ENCODE measurements at places on chromosomes 12 and 14.
A peak's percentile ranks its signal among the peaks of the same experiment; 100 is the strongest.

- DNase-seq: peak; percentile 6
Observed at GRCh38 chr14:66709291-66709690, 201.3 kb downstream of the GPHN start.

- no peak for DNase-seq
Observed at GRCh38 chr14:92093320-92093719, 13.1 kb downstream of the ATXN3 start.

- peak; percentile 13 for DNase-seq
Observed at GRCh38 chr12:70982286-70982685, 61.7 kb upstream of the PTPRR start.

DNA sequence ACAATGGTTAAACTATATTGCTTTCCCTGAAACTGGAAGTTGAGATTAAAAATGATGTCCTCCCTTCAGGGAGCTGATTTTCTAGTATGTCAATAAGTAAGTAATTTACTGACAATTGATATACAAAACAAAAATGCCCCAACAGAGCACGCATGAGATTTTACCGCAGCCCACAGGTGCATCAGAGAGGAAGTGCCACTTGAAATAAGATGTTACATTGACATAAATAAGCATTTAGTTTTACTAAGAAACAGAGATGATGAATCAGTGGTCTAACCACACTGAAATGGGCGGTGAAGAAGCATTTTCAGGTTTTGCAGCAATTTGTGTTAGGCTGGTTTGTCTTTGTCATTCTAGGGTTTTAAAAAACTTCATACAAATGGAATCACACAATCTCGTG lies 8.8 kb upstream of the CLECL1 start:
- DNase-seq: no peak

DNA sequence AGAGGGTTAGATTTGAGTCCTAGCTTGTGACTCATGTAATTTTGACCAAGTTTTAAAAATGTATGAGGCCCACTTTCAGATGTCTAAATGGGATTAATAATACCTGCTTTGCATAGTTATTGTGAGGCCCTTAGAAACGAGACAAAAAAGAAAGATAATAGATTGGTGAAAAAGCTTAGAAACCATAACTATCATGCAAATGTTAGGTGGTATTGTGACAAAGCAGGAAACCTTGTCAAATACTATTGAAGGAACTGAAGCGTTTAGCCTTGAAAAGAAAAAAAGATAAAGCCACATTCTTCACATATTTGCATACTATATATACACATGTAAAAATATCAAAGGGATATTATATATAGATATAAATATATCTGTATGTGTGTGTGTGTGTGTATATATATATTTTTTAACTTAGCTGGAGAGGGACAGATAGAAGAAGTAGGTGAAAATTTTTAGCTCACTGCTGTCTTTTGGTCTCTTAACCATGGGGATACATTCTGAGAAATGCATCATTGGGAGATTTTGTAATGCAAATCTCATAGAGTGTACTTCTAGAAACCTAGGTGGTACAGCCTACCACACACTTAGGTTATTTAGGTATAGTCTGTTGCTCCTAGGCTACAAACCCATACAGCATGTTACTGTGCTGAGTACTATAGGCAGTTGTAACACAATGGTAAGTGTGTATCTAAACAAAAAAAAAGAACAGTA lies 270.3 kb downstream of the CCDC91 start:
- DNase-seq: no peak

- DNase-seq: no peak
Observed at GRCh38 chr12:130336723-130337487, 782 bp upstream of the PIWIL1 start.

- peak; percentile 73 for DNase-seq
Observed at GRCh38 chr12:59973515-59973914, 377.7 kb downstream of the SLC16A7 start.

GRCh38 chr12:69688471-69689427 lies 10.4 kb downstream of the BEST3 start:
- peak; percentile 94 for DNase-seq

DNA sequence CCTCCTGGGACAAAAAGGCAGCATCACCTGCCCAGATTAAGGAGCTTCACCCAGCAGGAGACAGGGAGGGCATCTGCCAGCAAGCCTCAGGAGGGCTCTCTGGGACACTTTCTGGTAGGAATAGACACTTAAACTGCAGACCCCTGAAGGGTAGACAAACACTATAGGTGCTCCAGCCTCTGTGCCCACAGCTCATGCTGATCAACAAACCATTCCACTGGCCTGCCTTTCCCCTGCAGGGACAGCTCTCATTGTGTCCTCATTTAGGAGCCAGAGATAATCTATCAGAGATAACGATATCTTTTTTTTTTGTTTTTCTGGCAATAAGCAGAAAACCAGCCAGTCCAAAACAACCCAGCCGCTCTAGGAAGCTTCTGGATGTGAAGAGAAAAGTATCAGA lies 251.8 kb upstream of the CCDC196 start:
- no peak for DNase-seq

- no peak for DNase-seq
Observed at GRCh38 chr14:99664058-99664936, 19.4 kb downstream of the HHIPL1 start.

- DNase-seq: peak; percentile 58
Observed at GRCh38 chr14:74299061-74299545, 3.6 kb downstream of the ABCD4 start.

DNA sequence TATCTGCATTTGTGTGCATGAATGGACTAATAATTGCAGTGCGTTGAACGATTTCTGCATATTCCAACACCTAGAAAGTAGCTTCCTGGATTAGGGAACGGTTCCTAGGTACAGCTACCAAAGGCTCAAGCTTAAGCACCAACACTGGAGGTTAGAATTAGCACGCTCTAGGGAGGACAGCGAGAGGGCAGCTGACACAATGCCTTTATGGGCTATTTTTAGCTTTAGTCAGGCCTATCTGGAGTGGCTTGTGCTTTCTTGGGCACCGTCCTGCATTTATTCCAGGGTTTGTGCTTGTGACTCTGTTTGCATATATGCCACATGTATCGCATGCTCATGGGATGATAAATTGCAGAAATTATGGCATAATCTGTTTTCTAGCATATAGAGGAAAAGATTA lies 13.7 kb downstream of the ETV6 start:
- DNase-seq: no peak

- peak; percentile 19 for DNase-seq
Observed at GRCh38 chr12:51244269-51244668, 5.6 kb downstream of the DAZAP2 start.

DNA sequence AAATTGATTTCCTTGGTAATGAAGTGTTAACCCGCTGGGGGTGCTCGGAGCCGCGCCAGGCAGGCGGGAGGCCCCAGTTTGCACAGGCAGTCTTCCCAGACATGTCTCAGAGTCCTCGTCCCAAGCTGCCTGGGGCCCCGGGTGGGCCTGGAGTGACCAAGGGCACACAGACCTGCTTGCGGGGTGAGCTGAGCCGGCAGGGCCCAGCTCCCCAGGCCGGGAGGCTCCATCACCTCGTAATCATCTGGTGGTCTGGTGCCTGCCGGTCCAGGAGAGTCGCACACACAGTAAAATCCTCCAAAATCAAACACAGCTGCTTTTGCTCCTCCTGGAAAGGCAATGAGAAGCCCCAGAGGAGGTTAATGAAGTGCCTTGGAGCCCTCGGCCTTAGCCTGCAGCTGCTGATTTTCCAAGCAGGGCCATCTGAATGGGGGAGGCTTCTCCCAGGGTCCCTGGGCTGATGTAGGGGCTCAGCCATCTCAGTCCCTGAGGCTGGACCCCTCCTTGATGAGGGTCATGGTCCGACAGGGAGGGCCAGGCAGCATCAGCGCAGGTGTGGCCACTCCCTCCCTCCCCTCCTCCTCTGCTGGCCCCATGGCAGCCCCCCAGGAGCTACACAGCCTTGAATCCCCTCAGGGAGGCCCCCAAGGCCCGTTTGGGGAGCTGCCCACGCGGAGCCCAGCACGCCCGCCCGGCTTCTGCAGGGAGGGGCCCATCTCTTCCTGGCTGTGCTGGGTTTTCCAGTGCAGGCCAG lies 39.4 kb upstream of the FBRSL1 start:
- no peak for DNase-seq

- DNase-seq: no peak
Observed at GRCh38 chr14:101175731-101176534, 272.4 kb upstream of the RTL1 start.

DNA sequence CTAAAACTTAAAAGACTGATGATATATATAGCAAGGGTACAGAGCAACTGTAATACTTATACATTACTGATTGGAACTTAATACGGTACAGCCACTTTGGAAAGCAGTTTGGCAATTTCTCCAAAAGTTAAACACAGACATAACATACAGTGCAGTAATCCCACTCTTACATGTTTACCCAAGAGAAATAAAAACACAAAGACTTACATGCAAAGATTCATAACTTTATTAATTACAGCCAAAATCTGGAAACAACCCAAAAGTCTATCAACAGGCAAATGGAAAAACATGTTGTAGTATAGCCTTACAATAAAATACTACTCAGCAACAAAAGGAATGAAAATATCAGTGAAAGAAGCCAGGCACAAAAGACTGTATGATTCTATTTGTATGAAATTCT lies 84.6 kb downstream of the GARIN6 start:
- no peak for DNase-seq

DNA sequence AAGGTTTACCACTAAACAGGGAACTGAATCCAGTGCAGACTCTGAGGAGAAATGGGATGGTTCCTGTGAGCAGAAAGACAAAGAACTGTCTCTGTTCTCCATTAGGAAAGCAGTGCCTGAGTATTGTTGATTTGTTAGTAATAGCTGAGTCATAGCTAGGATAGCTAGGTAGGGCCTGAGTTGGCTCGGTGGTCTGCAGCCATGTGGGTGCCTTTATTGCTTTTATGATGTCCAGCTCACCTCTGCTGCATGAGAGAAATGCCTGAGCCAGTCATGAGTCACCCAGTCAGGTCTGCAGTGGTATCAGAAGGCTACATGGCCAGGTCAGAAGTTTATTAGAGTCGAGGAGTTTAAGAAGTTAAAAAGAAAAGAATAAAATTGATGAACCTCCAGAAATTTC lies 24.2 kb downstream of the TRHDE start:
- DNase-seq: no peak

GRCh38 chr14:88023658-88024187 lies 18.8 kb downstream of the GPR65 start:
- no peak for DNase-seq

DNA sequence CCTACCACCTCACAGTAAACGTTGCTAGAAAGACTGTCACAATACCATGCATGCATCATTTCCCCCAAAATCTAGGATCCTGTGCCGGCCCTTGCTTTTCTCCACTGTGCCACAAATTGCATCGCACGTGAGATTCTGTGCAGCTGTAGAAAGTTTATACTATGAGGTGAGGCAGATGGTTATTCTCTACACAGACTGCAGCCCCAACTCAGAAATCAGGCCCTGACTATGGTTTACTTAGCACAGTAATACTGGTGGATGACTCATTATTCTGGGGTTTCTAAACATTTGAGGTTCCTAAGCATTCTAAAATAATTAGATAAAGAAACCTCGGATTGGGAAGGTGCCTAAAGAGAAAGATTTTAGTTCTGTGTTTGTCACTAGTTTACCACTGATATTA lies 163.8 kb upstream of the CCDC198 start:
- peak; percentile 9 for DNase-seq

DNA sequence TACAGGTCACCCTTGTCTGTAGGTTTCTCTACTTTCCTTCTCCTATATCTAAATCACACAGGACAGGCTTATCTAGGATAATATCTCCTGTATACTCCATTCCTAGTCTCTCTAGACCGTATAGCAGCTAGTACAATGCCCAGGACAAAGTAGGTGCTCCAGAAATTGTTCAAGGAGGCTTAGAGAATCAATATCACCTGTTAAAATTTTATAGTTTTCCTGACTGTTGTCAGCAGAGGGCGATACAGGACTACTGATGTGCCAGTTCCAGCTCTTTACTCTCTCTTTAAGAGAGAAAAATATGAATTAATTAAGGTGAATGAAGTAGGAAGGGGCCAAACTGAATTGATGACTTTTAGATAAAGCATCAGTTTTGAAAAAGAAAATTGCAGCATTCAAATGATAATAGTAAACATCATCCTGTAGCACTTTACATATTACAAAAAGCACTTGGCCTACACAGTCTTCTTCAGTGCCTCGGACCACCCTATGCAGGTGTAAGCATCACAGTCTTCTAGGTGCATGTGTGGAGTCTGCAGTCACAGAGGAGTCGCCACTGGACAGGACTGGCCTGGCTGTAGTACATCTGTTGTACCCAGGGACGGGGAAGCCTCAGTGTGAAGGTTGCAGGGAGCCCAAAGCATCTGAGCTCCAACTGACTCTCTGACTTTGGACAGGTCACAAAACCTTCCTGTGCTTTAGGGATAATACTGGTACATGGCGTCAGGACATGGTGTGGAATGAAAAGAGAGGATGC lies 61.9 kb upstream of the MAX start:
- peak; percentile 52 for DNase-seq

DNA sequence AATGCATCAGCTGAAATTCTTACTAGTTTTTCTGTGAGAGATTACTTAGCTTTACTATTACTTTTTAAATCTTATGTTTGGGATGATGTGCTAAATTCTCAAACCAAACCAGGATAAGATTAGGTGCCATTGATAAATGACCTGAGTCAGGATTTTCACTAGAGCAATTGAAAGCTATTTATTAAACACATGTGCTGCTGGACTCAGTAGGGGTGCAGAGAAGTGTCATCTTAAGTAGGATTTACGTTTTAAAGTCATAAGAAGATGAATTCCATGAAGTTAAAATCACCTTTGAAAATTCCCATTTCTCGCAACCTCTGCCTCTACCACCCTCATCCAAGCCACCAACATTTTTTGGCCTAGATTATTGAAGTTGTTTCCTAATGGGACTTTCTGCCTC lies 8.8 kb downstream of the TMEM263 start:
- peak; percentile 23 for DNase-seq

- no peak for DNase-seq
Observed at GRCh38 chr12:104579718-104580495, 123.2 kb downstream of the CHST11 start.

- DNase-seq: no peak
Observed at GRCh38 chr14:82385048-82385447, 851.4 kb upstream of the SEL1L start.

DNA sequence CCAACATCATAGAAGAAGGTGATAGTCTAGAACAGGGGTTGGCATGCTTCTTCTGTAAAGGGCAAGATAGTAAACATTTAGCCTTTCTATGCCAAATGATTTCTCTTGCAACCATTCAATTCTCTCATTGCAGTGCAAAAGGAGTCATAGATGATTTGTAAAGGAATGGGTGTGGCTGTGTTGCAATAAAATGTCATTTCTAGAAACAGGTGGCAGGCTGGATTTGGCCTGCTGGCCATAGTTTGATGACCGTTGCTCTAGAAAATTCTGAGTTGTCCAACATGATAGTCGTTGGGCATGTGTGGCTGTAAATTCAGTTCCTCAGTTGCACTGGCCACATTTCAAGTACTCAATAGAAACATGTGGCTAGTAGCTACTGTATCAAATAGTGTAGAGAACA lies 21.7 kb downstream of the SMCO2 start:
- peak; percentile 3 for DNase-seq
